ENCODE measurements at places on chromosomes 3 and 15. TPM values are rescaled to one million over a fixed set of nuclear protein-coding genes. Genes with fewer than 3 reads are reported as not detected.

DNA sequence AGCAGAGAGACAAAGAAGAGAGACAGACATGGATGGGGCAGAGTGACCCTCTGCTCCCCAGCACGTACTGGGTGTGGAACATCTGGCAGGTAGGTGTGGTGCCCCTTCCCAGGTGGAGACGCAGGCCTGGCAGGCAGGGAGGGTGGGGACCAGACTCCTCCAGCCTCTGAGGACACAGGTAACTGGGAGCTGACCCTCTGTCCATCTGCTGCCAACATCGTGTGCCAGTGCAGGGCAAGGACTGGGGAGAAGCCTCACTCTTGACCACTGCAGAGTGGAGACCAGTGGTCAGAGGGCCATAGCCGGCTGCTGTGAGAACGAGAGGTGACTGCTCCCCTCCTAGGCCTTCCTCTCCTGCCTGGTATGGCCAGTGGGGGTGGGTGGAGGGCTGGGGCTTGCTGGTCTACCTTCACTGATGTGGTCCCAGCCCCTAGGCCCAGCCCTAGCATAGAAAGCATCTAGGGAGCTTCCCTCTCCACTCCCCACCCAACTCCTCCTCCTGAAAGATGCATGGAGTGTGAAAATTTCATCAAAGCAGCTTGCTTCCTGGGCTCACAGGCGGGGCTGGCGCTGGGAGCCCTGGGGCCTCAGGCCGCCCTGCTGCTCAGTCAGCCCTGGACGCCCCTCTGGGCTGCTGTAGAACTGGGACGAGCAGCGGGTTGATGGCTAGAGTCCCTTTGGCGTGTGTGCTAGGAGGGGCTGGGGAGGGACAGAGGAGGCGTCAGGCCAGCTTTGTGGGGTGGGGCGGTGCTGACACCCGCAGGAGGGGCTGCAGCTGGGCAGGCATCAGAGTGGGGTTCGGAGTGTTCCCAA is 90.3 kb downstream of the PLXNA1 start:
- no peak for DNase-seq

DNA sequence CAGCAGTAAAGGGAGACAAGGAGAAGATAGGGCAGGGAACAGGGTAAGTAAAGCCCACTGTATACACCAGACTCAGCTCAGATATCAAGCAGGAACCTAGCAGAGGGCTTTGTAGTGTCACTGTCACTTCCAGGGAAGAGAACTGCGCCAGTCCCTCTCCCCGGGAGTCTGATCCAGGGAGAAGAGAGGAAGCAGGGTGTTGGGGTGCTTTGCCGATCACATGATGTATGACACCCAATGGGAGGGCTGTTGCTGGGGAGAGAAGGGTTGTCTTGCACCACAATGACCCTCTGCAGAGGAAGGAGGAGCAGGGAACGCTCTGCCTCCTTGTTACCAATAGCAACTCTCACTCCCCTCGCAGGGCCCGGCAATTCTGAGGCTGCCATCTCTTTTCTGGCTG is 147.2 kb upstream of the SLC2A2 start:
- DNase-seq: no peak

- DNase-seq: no peak
These were observed 140.5 kb upstream of the ADAMTS9 start for GRCh38 chr3:64828276-64828675.

DNA sequence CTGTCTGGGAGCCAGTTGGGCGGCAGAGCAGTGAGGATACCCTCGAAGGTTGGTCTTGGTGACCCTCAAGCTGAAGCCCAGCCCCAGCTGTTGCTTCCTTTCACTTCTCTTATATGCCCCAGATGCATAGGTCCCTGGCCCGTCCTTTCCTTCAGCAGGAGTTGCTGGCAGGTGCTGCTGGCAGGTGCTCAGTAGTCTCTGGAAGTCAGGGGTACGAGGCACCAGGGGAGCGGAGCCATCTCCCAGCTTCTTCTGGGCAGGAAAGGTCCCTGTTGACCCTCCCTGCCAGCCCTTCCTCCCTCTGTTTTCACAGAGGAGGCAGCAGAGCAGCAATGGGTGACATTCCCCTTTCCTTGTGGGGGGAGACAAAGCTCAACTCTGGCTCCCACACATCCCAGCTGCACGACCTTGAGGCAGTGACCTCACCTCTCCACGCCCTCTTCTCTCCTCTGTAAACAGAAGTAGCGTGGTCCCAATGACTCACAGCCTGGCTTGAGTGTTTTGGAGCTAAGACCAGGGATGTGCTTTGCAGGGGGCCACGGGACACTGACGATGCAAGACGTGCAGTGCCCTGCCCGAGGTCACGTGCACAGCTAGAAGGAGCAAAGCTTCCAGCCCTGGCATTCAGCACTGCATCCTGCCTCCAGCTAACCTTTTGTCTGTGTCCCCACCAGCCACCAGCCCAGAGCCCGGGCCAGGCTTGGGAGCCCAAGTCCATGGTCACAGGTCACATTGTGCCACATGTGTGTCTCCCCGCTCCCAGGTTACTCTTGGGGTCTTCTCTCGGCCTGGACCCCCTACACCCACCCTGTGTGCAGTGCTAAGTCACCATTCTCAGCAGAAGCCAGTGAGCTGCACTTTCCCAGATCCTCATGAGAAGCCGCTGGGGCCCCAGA is 49.7 kb downstream of the SLC6A6 start:
- peak; percentile 76 for DNase-seq

DNA sequence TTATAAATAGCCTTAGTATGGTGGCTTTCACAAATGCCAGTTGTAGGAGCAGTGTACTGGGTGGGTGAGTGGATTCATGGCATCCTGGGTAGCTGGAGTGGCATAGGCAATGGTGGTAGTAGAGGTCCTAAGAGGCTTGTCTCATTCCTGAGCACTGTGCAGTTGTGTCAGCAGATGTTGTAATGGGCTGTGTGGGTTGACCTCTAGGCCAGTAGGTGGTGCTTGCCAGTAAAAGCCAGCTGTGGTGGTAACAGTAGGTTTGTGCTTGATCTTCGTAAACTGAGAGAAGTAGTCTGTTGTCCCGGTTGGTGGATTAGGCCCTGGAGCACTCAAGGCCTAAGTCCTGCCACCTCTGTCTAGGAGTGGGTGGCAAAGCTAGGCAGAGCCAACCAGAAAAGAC is 149.7 kb upstream of the SUCLG2 start:
- no peak for DNase-seq

GRCh38 chr3:141699324-141699723 is 38.8 kb upstream of the RNF7 start:
- DNase-seq: no peak

GRCh38 chr3:153290268-153291015 is 128.4 kb downstream of the RAP2B start:
- no peak for DNase-seq

- no peak for DNase-seq
These were observed 59.7 kb upstream of the TAMM41 start for GRCh38 chr3:11906407-11906806.

DNA sequence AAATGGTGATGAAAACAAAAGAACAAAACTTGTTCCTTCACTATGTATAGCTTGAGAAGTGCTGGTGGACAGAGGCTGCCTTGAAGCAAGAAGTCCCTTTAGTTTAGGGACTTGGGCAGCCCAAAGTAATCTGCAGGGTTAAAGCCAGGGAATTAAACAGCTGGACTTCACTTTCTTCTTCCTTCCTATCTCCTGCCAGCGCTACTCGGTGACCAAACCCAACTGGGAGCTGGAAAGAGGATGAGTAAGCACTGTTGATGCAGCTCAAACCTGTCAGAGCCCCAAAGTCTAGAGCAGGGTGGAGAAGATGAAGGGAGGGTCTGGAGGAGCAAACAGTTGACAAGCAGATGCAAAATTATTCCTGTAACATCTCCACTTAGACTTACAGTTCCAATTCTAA is 73.1 kb upstream of the FBN1 start:
- DNase-seq: no peak

GRCh38 chr3:46971151-46971550 is 5.4 kb downstream of the CCDC12 start:
- no peak for DNase-seq

DNA sequence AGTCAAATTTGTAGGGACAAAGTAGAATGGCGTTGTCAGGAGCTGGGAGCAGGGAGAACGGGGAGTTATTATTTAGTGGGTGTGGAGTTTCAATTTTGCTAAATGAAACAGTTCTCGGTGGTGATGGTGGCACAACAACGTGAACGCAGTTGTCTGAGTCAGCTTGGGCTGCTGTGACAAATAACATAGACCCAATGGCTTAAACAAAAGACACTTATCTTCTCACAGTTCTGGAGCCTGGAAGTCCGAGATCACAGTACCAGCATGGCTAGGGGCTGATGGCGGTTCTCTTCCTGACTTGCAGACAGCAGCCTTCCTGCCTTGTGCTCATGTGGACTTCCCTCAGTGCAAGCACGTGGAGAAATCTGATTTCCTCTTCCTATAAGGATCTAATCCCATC is 90.2 kb downstream of the CHSY1 start:
- DNase-seq: no peak

- DNase-seq: no peak
These were observed 58.1 kb downstream of the CD200 start for GRCh38 chr3:112390783-112391641.

GPR15 gene
- total RNA-seq: not detected

TM4SF1 gene
- 111 TPM for total RNA-seq

CFAP91 gene
- 30.9 TPM for total RNA-seq

MSL2 gene
- 25.0 TPM for total RNA-seq

CACNA2D2 gene
- total RNA-seq: 6.1 TPM

GOLGA8M gene
- 5.1 TPM for total RNA-seq

RLBP1 gene
- not detected for total RNA-seq

Measured in uterus (tissue), 4 donors.